ENCODE measurements at places on chromosomes 5 and 9.

- DNase-seq, result no peak
Observed at GRCh38 chr5:138945421-138946240, 70.5 kb upstream of the LRRTM2 start.

- no peak for DNase-seq
Observed at GRCh38 chr9:128475867-128476266, 20.1 kb downstream of the ODF2 start.

DNA sequence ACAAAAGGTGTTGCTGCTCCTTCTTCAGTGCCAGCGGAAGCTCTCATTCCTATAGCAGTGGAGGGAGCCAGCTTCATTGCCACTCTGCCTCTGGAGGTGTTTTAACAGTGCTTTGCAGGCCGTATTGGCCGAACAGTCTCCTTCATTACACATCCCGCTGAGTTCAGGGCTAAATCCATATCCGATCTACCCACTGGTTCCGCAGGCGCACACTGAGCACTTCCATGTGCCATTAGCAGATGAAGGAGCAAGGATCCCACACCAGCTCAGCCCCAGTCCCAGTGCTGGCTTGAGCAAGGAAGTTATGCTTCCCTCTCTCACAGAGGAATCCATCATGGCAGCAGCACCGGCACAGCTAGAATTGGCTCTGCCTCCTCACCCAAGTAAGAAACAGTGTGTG lies 121.2 kb upstream of the IRX2 start:
- DNase-seq, result no peak

DNA sequence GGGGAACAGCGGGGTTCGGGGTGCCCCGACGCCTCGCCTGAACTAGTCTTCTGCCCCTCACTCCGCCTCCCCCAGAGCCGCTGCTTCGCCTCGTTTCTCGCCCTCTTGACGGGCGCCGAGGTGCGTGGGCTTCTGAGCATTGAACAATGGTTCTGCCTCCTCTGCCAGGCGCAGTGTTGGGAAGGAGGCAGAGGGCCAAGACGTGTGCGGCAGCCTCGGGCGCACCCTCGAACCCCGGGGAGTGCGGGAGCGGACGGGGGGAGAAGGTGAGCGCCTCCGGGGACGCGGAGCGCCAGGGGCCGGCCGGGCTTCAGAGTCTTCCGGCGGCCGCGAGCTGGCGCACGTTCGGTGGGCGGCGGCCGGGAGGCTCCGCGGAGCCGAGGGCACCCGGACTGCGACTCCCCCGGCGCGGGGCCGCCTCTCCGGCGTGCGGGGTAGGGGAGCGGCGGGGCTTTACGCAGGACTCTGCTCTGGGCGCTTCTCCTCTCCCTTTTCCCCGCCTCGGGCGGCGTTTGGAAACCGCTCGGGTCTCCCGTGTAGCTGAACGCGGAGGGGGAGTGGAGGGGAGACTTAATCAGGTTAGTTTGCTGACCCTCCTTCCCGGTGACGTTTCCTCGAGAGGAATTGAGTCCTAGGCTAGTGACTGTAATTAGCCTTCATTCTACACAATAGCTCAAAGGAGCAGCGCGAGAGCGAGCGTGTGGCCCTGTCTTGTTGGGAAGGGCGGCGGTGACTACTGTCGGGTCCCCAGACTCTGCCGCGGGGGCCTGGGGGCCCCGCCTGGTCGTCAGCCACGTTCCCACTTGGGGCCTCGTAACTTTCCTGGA lies 1.1 kb downstream of the VLDLR start:
- DNase-seq, result peak; percentile 10

DNA sequence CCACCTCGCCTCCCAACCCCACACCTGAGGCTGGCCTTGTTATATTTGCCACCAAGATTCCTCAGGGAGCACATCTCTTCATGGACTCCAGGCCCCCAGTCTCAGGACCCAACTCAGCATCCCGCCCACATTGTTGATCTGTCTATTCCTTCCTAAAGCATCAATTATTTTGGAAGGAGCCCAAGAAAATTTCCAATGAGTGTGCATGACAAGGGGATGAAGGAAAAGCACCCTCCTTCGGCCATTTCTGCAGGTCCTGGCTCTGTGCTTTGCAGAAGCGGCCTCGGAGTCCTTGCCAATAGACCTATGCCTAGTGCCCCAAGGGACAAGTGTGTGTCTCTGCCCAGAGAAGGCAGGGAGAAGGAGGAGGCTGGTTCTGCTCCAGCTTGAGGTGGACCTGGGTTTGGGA lies 273.2 kb downstream of the GADD45G start:
- no peak for DNase-seq

DNA sequence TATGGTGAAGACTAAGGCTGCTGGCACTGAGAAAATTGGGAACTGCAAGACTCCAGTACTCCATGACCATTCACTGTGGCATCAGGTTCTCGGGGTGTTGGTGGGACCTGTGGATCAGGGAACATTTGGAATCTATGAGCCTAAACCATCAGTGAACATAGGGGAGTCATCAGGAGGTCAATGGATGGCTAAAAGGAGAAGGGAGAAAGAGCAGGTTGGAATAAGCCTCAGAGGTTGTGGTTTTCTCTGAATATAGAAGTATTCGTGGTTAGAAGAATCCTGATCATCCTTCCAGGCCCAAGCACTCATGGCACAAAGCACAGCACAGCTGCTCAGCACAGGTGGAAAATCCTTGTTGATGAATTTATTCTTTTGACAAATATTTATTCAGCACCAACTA lies 156.6 kb downstream of the SEMA6A start:
- DNase-seq, result no peak

DNA sequence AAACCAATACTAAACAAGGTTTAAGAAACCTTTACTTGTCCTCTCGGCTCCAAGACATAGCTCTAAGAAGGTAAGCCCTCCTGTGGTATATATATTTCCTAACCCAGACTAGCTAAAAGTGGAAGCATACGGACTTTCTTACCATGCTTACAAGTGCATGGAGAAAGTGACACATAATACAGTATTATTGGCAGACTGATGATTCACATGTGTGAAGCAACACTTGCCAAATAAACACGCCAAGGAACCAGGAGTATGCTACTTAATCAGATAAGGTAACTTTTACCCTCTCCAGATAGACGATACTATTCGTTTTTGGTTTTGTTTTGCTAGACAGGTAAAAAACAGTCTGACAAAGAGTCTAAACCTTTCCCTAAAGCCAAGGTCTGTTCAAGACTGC lies 264.1 kb downstream of the MLLT3 start:
- no peak for DNase-seq

DNA sequence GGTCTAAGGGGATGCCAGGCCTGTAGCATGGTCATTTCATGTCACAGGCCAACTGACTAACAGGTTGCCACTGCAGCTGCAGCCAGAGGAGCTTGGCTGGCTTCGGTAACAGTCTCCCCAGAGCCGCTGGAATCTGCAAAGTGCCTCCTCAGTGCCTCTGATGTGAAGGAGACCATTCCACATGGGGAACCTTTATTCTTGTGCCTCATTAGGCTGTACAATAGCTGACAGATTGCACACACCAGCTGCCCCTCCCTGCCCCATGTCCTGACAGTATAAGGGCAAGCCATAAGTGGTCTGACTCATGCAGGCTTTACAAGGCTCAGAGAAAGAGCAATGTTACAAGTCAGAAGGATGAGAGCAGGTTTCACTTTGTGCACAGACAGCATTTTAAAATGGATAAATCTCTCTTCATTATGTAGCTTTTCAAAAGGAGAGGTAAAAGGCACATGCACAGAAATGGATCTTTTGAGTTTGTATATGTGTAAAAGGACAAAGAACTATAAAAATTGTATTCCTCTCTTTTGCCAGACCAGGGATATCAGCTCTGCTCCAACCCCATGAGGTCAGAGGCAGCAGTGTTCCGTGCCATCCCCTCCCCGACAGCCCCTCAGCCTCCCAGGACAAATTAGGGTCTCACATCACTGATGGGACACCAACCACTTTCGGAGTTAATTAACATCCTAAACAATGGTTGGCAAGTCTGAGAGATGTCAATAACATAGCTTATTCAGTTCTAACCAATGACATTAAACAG lies 467.8 kb downstream of the TMEM232 start:
- DNase-seq, result no peak

- peak; percentile 63 for DNase-seq
Observed at GRCh38 chr5:36877667-36878391, 1.3 kb downstream of the NIPBL start.

DNA sequence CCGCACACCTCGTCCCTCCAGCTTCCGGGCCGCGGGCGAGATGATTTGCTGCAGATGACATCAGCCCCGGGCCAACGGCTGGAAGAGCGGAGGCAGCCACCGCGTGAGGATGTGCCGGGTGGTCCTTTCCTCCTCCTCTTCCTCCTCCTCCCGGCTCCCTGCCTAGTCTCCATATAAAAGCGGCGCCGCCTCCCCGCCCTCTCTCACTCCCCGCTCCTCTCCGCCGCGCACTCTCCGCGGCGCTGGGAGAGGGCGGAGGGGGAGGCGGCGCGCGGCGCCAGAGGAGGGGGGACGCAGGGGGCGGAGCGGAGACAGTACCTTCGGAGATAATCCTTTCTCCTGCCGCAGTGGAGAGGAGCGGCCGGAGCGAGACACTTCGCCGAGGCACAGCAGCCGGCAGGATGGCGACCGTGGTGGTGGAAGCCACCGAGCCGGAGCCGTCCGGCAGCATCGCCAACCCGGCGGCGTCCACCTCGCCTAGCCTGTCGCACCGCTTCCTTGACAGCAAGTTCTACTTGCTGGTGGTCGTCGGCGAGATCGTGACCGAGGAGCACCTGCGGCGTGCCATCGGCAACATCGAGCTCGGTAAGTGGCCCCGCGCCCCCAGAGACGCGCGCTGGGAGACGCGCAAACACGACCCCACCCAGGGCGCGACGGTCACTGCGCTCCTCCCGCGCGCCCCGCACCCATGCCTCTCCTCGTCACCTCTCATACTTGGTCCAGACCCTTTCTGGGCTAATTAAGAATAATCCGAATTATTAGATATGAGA lies at the start of gene MAP1B:
MAP1B (plus strand) TSS at position 345 of the 770 bp plus-strand sequence; CDS start at position 402, 57 bp downstream.
- peak; percentile 57 for DNase-seq

- no peak for DNase-seq
Observed at GRCh38 chr9:81499021-81499454, 190.3 kb downstream of the TLE1 start.

DNA sequence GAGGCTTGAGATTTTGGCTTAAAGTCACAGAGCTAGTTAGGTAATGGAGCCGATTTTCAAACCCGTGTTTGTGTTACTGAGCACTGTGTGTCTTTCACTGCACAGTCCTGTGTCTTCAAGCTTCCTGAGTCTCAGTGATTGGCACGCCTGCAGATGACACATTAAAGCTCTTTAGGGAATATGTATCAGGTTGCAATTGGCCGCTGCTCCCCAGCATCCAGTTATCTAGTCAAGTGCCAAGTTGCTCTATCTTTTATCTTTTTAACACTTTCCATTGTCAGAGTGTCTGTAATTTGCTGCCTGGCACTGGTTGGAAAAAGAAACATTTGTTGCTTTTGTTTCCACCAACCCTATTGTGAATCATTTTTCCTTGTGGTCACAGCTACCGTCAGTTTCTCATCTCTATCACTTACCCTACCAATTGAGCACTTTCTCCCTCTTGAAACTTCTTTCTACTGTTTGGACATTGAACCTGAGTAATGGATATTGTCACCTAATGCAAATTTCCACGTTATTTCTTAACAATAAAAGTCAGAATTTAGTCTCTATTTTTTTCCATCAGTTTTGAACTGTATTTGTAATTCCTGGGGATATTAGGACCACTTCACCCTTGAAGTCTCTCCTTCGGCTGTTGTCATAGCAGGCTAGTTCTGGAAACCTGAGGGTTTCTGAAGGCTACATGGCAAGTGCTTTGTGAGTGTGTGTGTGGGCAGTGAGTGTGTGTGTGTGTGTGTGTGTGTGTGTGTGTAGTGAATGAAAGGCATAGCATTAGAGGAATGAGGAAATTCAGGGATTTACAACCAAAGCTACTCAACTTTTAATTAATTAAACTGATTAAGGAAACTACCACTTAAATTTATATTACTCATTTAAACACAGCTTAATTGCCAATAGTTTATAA lies 274.3 kb downstream of the ISL1 start:
- no peak for DNase-seq

- DNase-seq, result no peak
Observed at GRCh38 chr9:124291801-124292396, 34.1 kb downstream of the NEK6 start.

- no peak for DNase-seq
Observed at GRCh38 chr9:93134740-93135444, 841 bp upstream of the NINJ1 start.

DNA sequence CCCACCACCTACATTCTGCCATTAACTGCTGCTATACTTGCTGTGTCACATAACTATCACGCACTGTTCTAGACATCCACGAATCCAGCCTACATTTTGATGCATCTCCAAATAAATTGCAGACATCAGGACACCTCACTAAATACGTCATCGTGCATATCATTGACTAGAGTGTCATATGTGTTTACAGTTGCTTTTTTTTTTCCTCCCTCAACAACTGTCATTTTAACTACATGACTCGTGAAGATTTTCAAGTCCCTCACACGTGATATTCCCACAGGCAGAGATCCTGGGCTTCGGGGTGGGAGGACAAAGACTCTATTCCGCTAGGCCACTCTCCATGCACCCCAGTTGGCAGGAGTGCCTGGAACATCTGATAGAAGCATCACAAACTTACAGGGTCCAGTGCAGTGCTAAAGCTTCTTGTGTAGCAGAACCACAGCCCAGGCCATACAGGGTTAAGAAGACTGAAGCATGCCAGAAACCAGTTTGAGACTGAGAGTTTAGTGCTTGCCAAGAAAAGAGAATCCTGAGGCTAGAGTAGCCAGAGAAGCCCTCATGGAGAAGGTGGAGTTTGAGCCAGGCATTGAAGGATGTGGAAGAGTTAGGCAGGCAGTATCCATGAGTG lies 1.1 kb downstream of the PCYOX1L start:
- DNase-seq, result no peak

- DNase-seq, result no peak
Observed at GRCh38 chr9:125440411-125440810, 178.8 kb downstream of the GAPVD1 start.

DNA sequence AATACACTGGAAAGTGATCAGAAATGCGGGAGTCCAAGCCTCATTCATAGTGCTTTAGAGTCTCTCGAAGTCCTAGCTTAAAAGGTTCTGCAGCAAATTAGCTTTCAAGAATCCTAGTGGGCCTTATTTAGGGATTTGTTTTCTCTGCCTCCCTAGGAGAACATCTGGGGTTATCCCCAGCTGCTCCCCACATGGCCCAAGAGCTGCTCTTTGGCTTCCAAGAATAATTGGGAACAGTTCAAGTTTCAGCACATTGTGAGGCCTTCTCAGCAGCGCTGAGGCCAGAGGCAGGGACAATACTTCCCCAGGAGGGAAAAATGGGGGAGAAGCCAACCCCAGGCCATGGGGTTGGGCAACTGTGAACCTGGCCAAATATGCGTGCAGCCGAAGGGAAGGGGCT lies 108.7 kb downstream of the LIFR start:
- no peak for DNase-seq

GRCh38 chr9:23855873-23856604 lies 30.0 kb upstream of the ELAVL2 start:
- no peak for DNase-seq
